ENCODE measurements at places on chromosomes 2 and 18.

DNA sequence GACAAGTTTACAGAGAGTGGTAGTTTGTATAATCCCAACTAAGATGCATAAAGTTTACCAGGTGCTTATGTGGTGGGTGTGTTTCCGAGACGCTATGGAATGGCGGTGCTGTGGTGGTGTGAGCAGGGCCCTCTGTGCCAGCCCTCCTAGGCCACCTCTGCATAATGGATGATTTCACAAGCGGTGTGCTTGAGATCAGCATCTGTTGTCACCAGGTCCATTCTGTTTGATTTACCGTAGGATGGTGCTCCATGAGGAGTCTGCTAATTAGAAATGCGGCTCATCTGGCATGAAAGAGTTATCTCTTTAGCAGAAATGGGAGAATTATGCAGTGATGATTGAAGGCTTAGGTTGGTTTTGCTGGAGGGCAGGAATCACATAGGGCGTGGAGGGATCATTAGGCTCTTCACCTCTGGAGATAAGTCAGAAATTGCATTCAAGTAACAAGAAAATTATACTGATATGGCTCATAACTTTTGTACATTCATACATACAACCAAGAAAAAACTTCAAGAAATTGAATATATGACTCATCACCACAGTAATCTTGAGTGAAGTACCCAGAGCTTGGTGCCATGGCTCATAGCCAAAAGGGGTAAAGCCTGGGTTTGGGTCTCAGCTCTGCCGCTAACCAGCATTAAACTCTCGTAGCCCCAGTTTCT is 41.4 kb downstream of the CRIM1 start:
- no peak for DNase-seq

DNA sequence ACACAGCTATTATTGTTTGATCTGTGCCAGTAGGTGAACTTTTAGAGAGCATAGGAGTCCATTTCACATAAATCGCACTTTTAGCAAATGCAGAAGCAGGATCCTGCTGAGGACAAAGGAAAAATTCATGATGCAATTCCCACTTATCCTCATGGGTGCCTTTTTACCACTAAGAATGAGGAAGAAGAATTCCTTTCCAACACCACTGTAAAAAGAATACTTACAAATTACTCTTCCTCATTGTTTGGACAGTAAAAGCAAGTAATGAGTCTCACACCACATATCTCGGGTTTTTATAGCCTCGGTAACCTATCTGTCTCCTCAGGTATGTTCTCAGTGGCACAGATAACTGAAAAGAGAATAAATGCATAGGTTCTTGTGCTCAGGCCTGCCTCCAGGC is 238.5 kb downstream of the MTX2 start:
- no peak for DNase-seq

- DNase-seq: no peak
Observed at GRCh38 chr2:100783987-100784386, 36.0 kb upstream of the NPAS2 start.

DNA sequence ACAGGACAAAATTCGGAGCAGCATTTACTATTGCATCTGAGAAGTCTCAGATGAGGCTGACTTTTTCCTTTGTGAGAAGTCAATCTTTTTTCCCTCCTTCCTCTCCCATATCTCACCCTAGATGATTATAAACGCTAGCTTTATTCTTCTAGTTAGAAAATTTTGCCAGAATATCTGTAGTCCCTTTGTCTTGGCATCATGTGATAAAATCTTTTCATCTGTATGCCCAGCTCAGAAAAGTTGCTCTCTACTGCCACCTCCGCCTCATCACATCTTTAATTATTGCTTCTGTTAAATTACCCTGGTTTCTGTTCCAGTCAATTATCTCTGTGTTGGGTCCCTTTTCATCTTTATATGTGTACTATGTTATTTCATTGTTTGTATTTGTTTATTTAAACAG is 210.8 kb upstream of the SLC35G4 start:
- no peak for DNase-seq

- no peak for DNase-seq
Observed at GRCh38 chr18:44779753-44780292, 99.1 kb downstream of the SETBP1 start.

GRCh38 chr2:212908682-212909435 is 242.6 kb downstream of the IKZF2 start:
- DNase-seq: no peak

GRCh38 chr18:71450257-71450656 is 1093.9 kb downstream of the CBLN2 start:
- DNase-seq: peak; percentile 48

GRCh38 chr2:235064976-235065375 is 113.2 kb downstream of the SH3BP4 start:
- DNase-seq: no peak

GRCh38 chr18:35141567-35142274 is 99.1 kb upstream of the ZNF397 start:
- peak; percentile 16 for DNase-seq

- DNase-seq: no peak
Observed at GRCh38 chr2:237639836-237640220, 12.4 kb downstream of the LRRFIP1 start.

DNA sequence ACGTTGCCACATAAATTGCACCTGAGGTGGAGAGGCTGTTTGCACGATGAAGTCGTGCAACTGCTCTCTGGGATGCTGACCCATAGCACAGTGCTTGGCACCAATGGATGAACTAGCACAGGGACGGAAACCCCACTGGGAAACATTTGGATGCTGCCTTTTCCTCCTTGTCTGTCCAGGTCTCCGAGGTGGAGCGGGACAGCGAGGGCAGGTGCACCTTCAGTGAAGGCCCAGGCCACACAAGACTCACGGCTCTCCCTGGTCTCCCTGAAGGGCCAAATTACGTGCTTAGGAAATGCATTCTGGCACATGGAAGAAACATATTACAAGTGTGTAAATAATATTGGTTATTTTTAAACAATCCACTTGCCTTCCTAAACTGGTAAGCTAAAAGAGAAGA is 70.3 kb downstream of the TPO start:
- no peak for DNase-seq

- no peak for DNase-seq
Observed at GRCh38 chr18:9708057-9708433, at the start of gene RAB31. Gene RAB31 (plus strand): TSS chr18:9708301. CDS start chr18:9708406, 105 bp downstream.

GRCh38 chr2:10332402-10333246 is 29.9 kb downstream of the HPCAL1 start:
- DNase-seq: no peak

- DNase-seq: no peak
Observed at GRCh38 chr2:191376981-191377629, 131.9 kb downstream of the MYO1B start.

DNA sequence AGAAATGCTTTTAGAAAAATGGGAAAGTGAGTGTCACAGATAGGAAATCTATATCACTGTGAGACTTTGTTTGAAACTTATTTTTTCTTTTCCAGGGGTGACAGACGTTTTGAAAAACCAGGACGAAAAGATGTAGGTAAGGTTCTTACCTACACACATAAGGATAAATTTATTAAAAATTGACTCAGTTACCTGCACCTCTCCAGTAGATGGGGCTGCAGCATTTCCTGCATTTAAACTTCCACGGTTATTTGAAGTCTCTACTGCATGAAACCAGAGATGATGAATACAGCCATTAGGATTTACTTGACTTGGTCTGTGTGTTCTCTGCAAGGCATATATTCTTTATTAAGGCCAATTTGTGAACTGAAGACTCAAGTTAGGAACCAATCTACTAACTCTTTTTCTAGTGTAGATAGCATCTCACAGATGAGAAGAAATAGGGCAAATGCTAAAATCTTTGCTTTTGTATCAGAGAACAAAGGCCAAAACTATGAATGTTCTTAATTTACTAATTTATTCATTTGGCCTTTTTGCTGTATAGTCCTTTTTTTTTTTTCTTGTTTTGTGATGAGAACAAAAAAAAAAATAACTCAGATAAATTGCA is 15.0 kb downstream of the KCNJ13 start:
- no peak for DNase-seq

DNA sequence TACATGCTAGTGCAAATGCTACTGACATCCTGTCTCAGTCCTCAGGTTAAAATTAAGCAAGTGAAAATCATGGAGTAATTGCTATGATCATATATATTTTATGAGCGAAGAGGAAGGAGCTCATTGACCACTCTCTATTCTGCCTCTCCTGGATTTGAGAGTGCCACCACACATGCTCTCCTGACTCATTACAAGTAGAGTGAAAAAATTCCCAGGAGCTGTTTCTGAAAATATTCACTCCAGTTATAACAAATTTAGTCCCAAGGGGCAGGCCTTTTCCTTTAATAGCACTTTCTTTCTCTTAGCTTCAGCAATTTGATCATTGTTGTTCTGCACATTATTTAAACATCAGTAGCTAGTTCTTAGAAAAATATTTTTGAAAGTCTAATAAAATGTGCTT is 155.0 kb upstream of the MAPRE2 start:
- no peak for DNase-seq

DNA sequence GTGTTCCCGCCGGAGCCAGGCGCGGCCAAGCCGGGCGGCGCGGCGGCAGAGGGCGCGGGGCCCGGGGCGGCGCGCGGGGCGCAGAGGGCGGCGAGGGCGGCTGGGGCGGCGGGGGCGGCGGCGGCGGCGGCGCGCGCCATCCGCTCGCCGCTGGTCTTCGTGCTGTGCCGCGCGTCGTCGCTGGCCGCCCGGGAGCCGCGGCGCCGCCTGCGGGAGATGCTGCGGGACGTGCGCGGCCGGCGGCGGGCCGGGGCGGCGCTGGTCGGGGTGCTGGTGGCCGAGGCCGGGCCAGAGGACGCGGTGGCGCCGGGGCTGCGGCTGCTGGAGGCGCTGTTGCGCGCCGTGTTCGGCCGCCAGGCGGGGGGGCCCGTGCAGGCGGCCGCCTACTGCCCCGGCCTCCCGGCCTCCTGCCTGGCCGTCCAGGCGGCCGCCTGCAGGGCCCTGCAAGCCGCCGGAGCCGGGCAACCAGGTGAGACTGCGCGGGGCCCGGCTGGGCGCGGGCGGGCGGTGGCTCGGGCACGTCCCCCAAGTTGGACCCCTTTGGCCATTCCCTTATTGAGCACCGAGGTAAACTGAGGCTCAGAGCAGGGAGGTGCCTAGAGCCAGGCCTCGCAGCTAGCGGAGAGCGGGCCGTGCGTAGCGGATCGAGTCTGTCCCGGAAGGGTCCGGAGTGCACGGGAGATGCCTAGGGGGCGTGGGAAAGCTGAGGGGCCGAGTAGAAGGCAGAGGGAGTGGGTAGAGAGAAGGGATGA is 584 bp downstream of the C2orf72 start:
- DNase-seq: no peak

DNA sequence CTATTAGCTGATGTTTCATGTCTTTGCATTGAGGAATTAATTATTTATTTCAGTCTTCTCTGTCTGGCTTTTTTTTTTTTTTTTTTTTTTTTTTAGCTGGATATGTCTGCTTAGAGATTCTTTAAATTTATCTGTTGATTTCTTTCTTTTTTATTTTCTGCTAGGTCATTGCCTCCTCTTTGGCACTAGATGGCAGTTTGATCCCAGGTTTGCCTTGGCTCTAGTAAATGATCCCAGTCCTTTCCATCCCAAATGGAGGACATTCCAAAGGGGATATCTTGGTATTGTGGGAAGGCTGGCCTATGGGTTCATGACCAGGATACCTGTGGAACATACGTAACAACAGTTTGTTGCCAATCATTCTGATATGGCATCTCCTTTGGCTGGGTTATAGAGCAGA is 339.5 kb upstream of the GCFC2 start:
- no peak for DNase-seq

GRCh38 chr2:12726271-12726670 is 9.5 kb downstream of the TRIB2 start:
- DNase-seq: no peak

Data from NCI-H1092 (cell line).